Thoracic aorta (tissue), 2 donors: ENCODE measurements at places on chromosomes 11 and 22.
A peak's percentile ranks its signal among the peaks of the same experiment; 100 is the strongest.

DNA sequence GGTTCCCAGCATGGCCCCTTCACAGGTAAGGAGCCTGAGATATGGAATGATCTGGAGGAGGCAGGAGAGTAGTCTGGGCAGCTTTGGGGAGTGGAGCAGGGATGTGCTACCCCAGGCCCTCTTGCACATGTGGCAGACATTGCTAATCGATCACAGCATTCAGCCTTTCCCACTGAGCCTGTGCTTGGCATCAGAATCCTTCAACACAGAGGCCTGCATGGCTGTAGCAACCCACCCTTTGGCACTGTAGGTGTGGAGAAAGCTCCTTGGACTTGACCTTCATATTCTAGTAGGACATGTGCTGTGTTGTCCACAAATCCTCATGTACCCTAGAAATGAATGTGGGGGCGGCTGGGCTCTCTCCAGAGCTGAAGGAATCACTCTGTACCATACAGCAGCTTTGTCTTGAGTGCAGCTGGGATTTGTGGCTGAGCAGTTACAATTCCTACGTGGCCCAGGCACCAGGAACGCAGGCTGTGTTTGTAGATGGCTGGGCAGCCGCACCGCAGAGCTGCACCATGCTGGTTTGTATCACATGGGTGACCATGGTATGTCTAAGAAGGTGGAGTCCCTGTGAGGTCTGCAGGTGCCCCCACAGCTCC lies 21.8 kb upstream of the PPP6R3 start:
- no peak overlapping the region for H3K4me3 ChIP-seq
- peaks cover 48% of the 10 kb centered on the region for H3K36me3 ChIP-seq
- H3K27me3 ChIP-seq, result no peaks in the 10 kb centered on the region
- DNase-seq, result no peak
- H3K4me1 ChIP-seq, result peaks cover 6% of the 10 kb centered on the region

- DNase-seq, result no peak
- H3K36me3 ChIP-seq, result no peaks in the 10 kb centered on the region
Observed at GRCh38 chr11:74538680-74539079, 45.2 kb upstream of the LIPT2 start.

- peaks cover 11% of the 10 kb centered on the region for H3K4me1 ChIP-seq
- H3K27ac ChIP-seq, result no peak overlapping the region
- H3K27me3 ChIP-seq, result no peaks in the 10 kb centered on the region
- no peak overlapping the region for H3K4me3 ChIP-seq
- DNase-seq, result no peak
Observed at GRCh38 chr11:69936771-69937170, 117.6 kb upstream of the FGF3 start.

DNA sequence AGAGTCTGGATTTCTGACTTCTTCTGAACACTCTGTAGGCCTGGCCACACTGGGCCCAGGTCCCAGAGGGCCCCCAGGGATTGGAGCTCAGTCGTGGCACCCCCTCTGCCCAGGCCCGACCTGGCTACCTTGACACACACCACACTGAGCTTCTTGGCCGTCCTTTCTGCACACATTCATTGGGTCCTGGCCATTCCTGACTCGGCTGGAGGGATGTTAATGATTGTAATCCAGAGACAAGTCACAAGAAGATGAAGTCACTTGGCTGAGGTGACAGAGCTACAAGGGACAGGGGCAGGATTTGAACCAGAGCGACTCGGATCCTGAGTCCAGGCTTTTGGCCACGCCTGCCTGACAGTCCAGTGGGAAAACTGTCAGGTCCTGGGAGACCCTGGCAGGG lies 23.9 kb upstream of the PDGFB start:
- H3K4me1 ChIP-seq, result no peaks in the 10 kb centered on the region
- no peaks in the 10 kb centered on the region for H3K36me3 ChIP-seq
- H3K27me3 ChIP-seq, result no peaks in the 10 kb centered on the region
- no peak overlapping the region for H3K4me3 ChIP-seq
- DNase-seq, result no peak

- no peak for DNase-seq
- H3K27ac ChIP-seq, result no peak overlapping the region
- H3K36me3 ChIP-seq, result no peaks in the 10 kb centered on the region
- no peak overlapping the region for H3K4me3 ChIP-seq
- H3K4me1 ChIP-seq, result peaks cover 11% of the 10 kb centered on the region
Observed at GRCh38 chr11:8967184-8967583, 2.9 kb upstream of the TMEM9B start.

GRCh38 chr22:35746946-35747703 lies 29.5 kb downstream of the APOL5 start:
- DNase-seq, result no peak
- no peak overlapping the region for H3K27ac ChIP-seq
- H3K4me1 ChIP-seq, result no peaks in the 10 kb centered on the region
- H3K36me3 ChIP-seq, result peaks cover 26% of the 10 kb centered on the region
- H3K27me3 ChIP-seq, result no peaks in the 10 kb centered on the region

- no peak for DNase-seq
- H3K4me3 ChIP-seq, result no peak overlapping the region
- no peaks in the 10 kb centered on the region for H3K36me3 ChIP-seq
- H3K27ac ChIP-seq, result no peak overlapping the region
- no peaks in the 10 kb centered on the region for H3K27me3 ChIP-seq
Observed at GRCh38 chr11:124877910-124878758, 12.9 kb downstream of the ROBO3 start.

GRCh38 chr22:27108425-27109114 lies 451.2 kb downstream of the MIAT start:
- H3K36me3 ChIP-seq, result no peaks in the 10 kb centered on the region
- H3K27ac ChIP-seq, result peak overlapping the region; percentile 80
- peak overlapping the region; percentile 11 for H3K4me3 ChIP-seq
- no peak for DNase-seq
- H3K27me3 ChIP-seq, result no peaks in the 10 kb centered on the region

- no peaks in the 10 kb centered on the region for H3K27me3 ChIP-seq
- H3K4me1 ChIP-seq, result peaks cover 12% of the 10 kb centered on the region
- peak overlapping the region; percentile 26 for H3K4me3 ChIP-seq
- H3K27ac ChIP-seq, result no peak overlapping the region
Observed at GRCh38 chr11:86680716-86681482, 8.5 kb upstream of the ME3 start.

DNA sequence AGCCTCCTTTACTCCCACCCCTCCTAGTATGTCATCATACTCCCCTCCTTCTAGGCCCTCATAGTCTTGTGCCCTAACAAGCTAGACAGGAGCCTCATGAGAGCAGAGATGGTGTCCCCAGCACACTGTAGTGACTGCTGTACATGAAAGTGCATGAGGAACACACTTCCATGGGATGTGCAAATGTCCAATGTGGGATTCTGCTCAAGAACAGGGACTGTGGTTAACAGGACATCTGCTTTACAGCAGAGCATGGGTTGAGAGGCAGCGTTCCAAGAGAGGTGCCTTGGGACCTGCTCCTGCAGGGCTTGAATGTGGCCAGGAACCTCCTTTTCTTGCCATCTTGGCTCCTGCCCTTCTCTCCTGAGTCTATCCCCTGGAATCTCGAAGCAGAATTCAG lies 45.3 kb downstream of the HIRA start:
- no peak overlapping the region for H3K27ac ChIP-seq
- DNase-seq, result no peak
- H3K4me3 ChIP-seq, result no peak overlapping the region
- no peaks in the 10 kb centered on the region for H3K4me1 ChIP-seq
- H3K27me3 ChIP-seq, result no peaks in the 10 kb centered on the region

- H3K4me3 ChIP-seq, result no peak overlapping the region
- no peak for DNase-seq
- H3K4me1 ChIP-seq, result no peaks in the 10 kb centered on the region
- no peaks in the 10 kb centered on the region for H3K27me3 ChIP-seq
- H3K36me3 ChIP-seq, result no peaks in the 10 kb centered on the region
- H3K27ac ChIP-seq, result no peak overlapping the region
Observed at GRCh38 chr11:10975287-10975721, 117.5 kb upstream of the ZBED5 start.

DNA sequence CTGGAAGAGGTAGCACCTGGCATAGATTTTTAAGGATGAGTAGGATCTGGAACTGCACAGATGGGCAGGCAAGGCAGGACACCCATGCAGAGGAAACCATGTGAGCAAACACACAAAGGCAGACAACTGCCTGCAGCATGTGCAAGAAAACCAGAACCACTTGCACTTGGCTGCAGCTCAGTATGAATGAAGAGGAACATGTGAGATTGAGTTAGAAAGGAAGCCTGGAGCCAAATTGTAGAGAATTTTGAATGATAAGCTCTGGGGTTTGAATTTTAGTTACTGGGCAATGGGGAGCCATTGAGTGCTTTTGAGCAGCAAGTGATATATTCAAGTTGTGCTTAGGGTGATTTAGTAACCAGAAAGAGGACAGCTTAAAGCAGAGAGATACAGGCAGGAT lies 583.4 kb downstream of the SOX6 start:
- no peak for DNase-seq
- no peaks in the 10 kb centered on the region for H3K27me3 ChIP-seq
- H3K36me3 ChIP-seq, result no peaks in the 10 kb centered on the region
- no peak overlapping the region for H3K27ac ChIP-seq

DNA sequence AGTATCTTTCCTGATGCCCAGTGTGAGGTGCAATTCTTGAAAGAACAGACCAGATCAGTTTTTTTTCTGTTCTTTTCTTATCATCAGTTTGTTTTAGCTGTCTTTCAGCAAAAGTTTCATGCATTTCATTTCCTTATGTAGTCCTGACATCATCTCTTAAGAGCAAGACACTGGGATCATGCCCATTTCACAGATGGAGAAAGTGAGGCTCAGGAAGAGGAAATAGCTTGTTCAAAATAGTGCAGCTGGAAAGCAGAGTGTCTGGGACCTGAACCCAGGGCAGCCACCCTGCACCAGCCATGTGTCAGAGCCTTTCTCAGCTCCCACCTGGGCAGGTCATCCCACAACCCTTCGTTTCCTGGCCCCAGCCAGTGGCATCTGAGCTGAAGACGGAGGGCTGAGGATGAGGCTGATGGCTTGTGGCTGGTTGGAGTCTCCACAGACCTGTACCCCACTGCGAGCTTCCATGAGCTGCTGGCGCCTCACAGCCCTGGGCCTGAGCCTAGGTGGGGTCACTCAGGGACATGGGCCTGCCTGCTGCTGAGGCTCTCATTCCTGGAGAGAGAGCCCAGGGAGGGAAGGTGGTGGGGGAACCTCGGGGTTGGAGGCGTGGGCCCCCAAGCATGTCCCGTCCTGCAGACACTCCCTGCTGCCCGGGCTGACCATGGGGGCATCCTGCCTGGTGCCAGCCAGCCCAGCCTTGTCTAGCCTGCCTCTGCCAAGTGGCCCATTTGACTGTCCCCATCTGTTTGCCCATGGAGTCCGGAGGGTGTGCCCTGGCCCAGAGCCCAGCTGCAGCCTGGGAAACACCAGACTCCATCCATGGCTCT lies 61.8 kb downstream of the SMIM38 start:
- H3K27me3 ChIP-seq, result no peaks in the 10 kb centered on the region
- no peak for DNase-seq
- H3K27ac ChIP-seq, result no peak overlapping the region
- peaks cover 13% of the 10 kb centered on the region for H3K4me1 ChIP-seq

DNA sequence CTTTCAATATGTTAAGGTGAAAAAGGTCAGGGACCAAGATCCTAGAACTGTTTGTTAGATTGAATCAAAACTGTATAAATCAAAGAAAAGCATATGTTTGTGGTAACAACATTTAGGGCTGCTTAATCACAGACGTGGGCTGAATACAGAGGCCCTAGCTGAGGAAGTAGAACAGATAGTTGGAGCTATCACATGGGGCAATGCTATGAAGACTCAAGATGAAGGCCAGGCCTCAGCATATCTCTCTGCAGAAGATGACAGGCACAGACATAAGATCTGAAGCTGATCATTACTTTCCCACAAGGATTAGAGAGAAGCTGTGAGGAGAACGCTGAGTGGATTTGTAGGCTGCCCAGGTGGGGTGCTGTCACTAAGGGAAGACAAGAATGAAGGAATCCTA lies 158.6 kb upstream of the CARD18 start:
- no peaks in the 10 kb centered on the region for H3K4me1 ChIP-seq
- no peak for DNase-seq
- H3K27ac ChIP-seq, result no peak overlapping the region
- H3K4me3 ChIP-seq, result no peak overlapping the region
- no peaks in the 10 kb centered on the region for H3K27me3 ChIP-seq

GRCh38 chr11:85682330-85683305 lies 3.4 kb downstream of the CCDC89 start:
- DNase-seq, result no peak
- no peaks in the 10 kb centered on the region for H3K27me3 ChIP-seq
- peaks cover 5% of the 10 kb centered on the region for H3K4me1 ChIP-seq
- H3K4me3 ChIP-seq, result peak overlapping the region; percentile 84
- H3K36me3 ChIP-seq, result no peaks in the 10 kb centered on the region

- H3K36me3 ChIP-seq, result no peaks in the 10 kb centered on the region
- H3K27ac ChIP-seq, result no peak overlapping the region
- DNase-seq, result peak; percentile 43
- H3K4me1 ChIP-seq, result no peaks in the 10 kb centered on the region
Observed at GRCh38 chr22:39003165-39003638, 10.9 kb upstream of the APOBEC3C start.

GRCh38 chr22:44143105-44143474 lies 37.6 kb upstream of the PARVG start:
- DNase-seq, result no peak
- H3K4me3 ChIP-seq, result no peak overlapping the region

DNA sequence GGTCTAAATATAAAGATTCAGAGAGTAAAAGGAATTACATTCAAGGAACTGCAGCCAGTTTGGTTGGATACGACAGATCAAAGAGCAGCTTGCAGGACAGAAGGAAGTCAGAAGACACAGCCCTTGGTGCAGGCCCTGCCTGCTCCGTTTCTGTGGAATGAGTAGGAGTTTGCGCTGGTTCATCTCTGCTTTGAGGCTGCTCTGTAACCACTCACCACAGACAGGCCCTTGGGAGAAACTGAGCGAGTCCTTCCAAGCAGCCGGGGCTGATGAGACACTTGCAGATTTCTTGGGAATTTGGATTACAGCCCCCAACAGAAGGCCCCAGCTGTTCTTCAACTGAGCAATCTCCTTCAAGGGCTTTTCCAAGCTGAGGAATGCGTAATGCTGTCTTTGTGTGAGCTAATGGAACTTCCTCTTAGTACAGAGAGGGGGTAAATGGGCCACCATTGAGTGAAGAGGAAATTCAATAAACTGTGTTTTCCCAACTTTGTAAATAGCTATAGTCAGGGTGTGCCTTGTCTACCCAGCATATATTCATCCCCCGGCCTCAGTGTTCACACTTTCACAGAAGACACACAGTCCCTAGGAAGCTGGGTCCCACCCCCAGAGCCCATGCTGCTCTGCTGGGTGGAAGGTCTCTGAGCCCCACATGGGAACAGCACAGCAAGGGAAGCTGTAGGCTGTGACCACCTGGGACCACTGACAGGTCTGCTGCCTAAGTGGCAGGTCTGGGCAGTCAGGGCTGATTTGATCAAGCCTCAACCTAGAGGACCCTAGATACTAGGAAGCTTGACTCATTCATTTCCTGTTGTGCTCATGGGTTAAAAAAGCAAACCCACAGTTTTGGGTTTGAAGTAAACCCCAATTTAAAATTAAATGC lies 16.6 kb downstream of the IL10RA start:
- H3K27me3 ChIP-seq, result no peaks in the 10 kb centered on the region
- H3K36me3 ChIP-seq, result no peaks in the 10 kb centered on the region
- no peak overlapping the region for H3K4me3 ChIP-seq
- no peak for DNase-seq
- no peak overlapping the region for H3K27ac ChIP-seq
- H3K4me1 ChIP-seq, result no peaks in the 10 kb centered on the region
